ENCODE measurements at places on chromosomes 12 and 14. TPM values are rescaled to one million over a fixed set of nuclear protein-coding genes. Genes with fewer than 3 reads are reported as not detected.

Gene SYT1
- total RNA-seq: 0.74 TPM

Gene TAS2R20
- not detected for total RNA-seq

Gene SIVA1
- 239 TPM for total RNA-seq

Gene GPRC5A
- 53.4 TPM for total RNA-seq

Gene VDR
- total RNA-seq: 0.14 TPM

Gene MLXIP
- 7.0 TPM for total RNA-seq

Gene GDF3
- total RNA-seq: not detected

Gene ARMH4
- total RNA-seq: 0.10 TPM

Gene CHPT1
- 36.4 TPM for total RNA-seq

Gene SARNP
- total RNA-seq: 218 TPM

Gene PMCH
- not detected for total RNA-seq

DNA sequence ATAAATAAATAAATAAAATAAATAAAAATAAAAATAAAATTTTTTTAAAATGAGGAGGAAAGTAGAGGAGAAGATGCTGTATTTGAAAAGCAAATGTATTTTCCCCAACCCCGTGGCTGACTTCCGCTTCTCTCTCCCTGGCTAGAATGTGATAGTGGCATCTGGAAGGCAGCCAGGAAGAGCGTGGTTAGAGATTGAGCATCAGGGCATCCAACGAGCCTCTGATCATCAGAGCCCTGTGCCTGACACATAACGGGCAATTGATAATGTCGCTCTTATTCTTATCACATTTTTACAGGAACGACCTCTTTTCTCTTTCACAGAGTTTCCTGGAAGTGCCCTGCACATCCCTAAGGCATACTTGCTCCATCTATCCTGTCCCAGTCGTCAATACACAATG, 496.9 kb upstream of the TMEM132C start:
- DNase-seq: no peak

- DNase-seq: no peak
Measured at GRCh38 chr12:118830296-118830695, 151.0 kb upstream of the SRRM4 start.

DNA sequence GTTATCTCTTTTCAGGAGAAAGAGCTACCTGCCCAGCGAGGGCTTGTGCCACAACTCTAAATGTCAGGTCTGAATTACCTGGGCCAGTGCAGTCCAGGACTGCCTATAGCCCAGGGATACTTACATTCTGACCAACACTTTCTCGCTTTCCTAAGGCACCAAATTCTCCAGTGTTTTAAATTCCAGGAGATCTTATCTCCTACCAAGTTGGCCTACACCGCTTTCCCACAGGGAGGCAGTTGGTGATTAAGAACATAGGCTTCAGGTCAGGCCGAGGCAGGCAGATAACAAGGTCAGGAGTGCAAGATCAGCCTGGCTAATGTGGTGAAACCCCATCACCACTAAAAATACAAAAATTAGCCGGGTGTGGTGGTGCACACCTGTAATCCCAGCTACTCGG, 41.1 kb downstream of the RPS29 start:
- DNase-seq: no peak

DNA sequence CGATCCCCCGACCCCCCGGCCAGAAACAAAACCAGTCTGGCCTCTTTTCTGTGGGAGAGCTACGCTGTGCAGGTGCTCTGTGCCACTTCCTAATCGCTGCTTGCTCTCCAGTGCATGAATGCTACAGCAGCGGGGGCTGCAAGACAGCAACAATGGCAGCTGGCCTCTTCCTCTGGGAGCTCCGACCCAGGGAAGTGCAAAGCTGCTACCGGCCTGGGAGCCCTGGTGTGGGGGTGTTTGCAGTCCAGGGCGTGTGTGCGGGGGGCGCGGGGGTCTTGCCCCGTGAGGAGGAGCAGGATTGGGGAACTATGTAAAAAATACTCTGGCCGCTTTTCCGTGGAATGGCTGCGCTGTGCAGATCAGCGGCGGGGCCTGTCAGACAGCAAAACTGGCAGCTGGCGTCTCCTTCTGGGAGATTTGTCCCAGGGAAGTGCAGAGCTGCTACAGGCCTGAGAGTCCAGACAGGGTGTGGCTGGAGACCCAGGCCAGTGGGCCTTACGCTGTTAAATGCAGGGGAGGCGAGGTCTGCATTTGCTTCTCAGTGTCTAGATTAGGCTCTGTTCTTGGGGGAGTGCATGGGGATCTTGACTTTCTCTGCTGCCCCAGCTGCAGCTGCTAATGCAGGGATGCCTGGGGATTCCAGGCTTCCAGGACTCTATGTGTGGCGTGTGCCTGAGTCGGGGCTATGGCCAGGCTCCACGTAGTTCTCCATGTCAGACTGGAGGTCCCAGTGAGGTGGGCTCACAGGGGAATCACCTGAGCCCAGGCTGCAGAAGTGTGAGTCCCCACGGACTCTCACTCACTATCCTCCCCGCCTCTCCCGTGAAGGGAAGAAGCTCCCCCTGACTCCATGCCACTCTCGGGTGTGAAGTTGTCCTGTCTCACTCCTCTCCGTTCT, 344.5 kb downstream of the AEBP2 start:
- no peak for DNase-seq

DNA sequence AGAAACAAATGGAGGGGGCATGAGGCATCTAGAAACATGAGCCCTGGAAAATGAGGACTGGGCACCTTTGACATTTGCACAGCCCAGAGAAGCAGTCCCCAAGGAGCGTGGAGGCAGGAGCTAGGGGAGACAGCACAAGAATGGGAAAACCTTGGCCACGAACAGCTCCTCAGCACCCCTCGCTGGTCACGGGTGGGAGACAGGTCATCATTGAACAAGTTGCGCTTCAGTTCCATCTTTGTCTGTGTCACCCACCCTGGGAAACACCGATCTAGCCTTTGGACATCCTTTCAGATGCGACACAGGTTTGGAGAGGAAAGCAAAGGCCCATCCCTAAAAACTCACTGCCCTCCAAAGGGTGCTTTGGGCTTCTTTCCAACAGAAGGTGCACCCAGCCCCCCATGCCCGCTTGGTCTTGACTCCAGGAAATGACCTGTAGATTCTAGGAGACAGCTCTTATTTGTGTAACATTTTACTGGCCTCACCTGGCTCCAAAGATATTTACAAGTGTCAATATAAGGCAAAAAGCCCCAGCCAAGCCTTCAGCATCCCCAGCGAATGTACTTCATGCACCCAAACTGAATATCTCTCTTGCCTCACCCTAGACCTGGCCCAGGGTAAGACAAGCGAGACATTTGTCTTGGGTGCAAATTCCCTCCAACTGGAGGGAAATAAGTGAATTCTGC, 28.8 kb upstream of the CLMN start:
- no peak for DNase-seq

DNA sequence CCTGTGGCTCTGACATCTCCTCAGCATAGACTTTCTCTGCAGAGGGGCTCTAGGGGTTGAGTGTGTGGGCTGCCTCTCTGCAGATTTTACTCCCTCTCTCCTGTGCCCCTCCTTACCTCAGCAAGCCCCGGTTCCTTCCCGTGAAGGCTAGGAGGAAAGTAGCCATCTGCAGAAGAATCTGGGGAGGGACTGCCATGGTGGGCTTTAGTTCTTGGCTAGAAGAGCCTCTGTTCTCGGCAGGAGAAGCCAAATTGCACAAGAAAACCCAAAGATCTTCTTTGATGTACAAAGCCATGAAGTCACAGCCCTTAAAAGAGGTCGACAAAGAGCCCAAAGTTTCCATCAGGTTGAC, 23.5 kb downstream of the CKAP4 start:
- no peak for DNase-seq

DNA sequence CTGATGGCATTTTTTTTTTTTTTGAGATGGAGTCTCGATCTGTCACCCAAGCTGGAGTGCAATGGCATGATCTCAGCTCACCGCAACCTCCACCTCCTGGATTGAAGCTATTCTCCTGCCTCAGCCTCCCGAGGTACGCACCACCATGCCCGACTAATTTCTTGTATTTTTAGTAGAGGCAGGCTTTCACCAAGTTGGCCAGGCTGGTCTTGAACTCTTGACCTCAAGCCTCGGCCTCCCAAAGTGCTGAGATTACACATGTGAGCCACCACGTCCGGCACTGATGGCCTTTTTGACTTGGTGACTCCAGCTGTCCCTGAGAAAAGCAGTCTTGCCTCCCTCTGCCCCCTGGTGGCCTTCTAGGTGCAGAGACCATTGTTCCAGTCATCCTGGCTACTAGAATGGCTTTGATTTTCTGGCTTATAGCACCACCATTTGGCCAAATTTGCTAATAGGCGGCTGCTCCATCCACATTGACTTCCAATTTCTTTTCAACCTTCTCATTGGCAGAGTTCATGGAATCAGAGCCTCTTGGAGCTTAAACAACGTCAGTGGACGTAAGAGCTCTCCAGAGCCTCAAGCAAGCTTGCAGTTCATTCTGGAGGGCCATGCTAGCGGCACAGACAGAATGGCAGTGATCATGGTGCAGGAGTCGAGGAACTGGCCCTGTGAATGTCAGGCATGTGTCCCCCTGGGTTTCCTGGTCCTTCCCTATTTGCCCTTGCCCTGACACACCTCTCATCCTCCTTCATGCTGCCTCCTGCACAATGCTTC, 25.4 kb upstream of the EIF4B start:
- peak; percentile 94 for DNase-seq

DNA sequence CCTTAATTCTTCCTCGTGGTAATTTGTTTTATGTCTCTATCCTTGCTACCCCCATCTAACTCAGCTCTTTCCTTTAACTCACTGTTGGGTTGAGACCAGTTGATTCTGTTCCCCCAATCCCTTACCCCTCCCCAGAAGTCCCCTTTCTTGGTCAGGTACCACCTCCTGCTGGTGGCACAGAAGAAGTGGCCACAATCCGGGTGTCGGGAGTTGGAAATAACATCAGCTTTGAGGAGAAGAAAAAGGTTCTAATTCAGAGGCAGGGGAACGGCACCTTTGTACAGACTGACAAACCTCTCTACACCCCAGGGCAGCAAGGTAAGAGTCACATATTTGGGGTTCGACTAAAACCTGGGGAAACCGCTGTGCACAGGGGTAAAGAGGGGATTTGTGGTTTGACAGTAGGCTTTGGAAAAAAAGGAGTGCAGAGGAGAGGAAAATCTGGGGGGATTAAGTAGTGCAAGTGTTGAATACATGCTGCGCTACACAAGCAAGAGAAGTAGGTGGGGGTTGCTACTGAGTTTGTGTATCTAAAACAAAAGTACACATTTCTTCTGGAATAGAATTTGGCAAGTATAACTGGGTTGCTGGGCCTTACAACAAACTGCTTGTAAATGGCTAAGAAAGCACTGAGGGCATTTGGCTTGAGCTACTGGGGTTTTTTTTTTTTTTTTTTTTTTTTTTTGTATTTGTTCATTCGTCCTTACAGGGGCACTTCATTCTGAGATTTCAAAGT, 1.3 kb downstream of the A2ML1 start:
- no peak for DNase-seq

DNA sequence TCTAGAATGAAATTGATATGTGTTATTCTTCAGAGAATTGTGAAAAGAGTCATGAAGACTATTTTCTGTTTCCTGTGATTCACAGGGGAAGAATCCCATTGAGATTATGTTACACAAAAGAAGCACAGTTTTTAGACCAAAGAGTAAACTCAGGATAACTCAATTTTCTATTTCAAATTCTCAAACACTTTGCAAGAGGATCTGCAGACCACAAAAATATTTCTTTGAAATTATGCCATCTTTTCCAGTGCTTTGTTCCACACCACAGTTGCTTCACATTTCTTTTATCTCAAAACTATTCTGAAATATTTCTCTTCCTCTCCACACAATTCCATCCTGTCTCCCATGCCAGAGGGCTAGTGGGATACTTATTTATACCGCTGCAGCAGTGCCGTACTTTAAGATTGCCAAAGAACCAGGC, 188.9 kb upstream of the FOXG1 start:
- DNase-seq: no peak

DNA sequence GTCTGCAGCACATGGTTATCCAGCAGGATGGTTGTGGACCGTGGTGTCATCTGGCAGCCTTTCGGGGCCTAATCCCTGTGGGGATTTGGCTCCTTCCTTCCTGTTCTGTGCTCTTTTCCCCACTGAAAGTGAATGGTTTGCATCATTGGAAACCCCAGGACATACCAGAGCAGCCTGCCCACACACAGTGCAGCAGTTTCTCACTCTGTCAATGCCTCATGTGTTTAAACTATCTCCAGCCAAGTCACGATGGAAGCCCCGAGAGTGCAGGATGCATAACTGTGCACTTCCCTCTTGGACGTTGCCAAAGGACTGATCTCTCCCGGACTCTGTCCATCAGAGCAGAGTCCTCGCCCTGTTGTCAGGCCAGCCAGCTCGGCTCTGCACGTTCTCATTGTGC, 29.0 kb upstream of the AMN start:
- no peak for DNase-seq

- no peak for DNase-seq
Measured at GRCh38 chr14:69327507-69327906, 67.5 kb downstream of the GALNT16 start.

GRCh38 chr12:67772267-67773169, 124.0 kb downstream of the DYRK2 start:
- DNase-seq: no peak

- no peak for DNase-seq
Measured at GRCh38 chr12:8677362-8677761, 14.7 kb upstream of the MFAP5 start.

- no peak for DNase-seq
Measured at GRCh38 chr12:106274575-106275121, 26.8 kb upstream of the CKAP4 start.

- DNase-seq: no peak
Measured at GRCh38 chr14:24959791-24960331, 90.1 kb downstream of the STXBP6 start.

DNA sequence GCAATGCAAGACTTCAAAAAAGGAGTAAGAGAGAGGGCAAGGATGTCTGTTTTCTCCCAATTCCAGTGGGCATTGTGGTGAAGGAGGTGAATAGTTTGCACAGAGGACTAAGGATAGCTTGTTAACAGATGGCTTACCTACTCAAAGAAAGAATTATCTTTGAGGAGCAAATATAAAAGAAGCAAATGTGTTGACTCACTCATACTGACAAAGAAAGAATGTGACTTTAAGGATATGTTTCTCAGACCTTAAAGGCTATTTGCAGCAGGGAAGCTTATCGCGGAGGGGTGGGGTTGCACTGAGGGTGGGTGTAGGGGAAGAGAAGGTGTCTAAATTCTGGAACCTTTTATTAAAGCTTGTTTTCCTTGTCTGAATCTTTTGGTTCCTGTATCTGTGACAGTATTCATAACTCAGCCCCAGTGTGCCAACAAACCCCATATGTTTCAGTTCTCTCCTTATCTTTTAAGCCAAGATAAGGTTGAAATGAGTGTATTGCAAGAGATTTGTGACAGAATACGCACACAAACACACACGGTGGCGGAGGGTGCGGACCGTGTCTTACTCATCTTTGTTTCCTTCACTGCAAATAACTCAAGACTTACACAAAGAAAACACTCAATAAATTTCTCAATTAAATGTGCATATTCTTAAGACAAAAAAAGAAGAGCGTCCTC, 146.4 kb upstream of the ARID2 start:
- no peak for DNase-seq
